ENCODE measurements at places on chromosomes 12 and 14.
A peak's percentile ranks its signal among the peaks of the same experiment; 100 is the strongest.

GRCh38 chr12:102474438-102475064 is 5.8 kb downstream of the IGF1 start:
- DNase-seq: no peak

DNA sequence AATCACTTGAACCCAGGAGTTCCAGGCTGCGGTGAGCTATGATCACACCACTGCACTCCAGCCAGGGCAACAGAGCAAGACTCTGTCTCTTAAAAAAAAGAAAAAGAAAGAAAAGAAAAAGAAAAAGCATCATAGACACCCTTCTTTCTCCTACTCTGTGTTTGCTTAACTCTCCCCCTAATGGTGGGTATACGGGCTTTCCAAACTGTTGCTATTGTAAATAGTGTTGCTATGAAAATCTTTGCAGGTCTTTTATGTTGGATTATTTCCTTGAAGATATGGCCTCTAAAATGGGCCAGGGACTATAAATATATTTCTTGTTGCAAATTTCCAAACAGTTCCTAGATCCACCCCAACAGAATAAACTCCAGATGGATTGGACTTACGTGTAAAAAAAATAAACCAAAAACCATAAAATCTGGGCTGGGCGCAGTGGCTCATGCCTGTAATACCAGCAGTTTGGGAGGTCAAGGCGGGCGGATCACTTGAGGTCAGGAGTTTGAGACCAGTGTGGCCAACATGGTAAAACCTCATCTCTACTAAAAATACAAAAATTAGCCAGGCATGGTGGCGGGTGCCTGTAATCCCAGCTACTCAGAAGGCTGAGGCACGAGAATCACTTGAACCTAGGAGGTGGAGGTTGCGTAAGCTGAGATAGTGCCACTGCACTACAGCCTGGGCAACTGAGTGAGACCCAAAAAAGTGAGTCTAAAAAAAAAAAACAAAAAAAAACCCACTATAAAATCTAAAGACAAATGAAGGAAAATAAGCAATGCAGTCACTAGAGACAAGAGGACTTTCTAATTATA is 25.9 kb downstream of the NFKBIA start:
- no peak for DNase-seq

GRCh38 chr12:121001060-121001459 is 15.2 kb downstream of the C12orf43 start:
- no peak for DNase-seq

- peak; percentile 86 for DNase-seq
These were observed at the start of gene AKAP5 for GRCh38 chr14:64465191-64465822. AKAP5 (plus strand) TSS chr14:64465499; CDS start chr14:64468395, 2,896 bp downstream.

- no peak for DNase-seq
These were observed 98.9 kb upstream of the PLEKHA5 start for GRCh38 chr12:19030603-19031002.

DNA sequence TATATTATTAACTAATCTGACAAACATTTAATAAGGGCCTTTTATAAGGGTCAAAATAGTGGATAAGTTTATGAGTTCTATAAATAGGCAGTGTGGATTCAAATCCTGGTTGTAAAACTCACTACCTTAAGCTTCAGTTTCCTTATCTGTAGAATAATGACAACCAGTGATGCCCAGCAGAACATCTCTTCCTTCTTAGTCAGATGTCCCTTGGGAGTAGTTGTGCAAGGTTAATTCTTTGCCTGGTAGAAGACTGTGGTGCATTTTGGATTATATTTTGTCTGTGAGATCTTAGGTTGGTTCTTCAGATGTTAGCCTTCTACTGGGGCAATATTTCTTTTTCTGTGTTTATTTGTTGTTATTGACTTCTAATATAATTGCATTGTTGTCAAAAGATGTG is 59.5 kb downstream of the ARID2 start:
- DNase-seq: peak; percentile 69

DNA sequence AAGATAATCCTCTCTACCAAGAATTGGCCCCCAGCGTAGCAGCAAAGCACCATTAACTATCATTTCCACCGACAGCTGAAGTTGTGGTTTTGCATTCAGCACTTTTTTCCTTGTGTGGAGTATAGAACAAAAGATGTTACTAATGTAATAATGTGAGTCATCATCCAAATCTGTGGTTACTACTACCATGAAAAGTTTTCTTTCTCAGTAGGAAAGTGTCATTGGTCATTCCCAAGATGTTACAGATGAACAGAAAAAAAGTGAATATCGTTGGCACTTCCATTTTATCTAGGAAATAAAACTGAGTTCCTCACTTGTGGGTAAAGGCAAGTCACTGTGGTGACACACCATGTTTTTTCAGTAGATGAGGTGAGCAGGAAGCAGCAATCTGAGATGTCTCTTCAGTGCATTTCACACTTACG is 30.3 kb upstream of the IFNG start:
- DNase-seq: peak; percentile 31

DNA sequence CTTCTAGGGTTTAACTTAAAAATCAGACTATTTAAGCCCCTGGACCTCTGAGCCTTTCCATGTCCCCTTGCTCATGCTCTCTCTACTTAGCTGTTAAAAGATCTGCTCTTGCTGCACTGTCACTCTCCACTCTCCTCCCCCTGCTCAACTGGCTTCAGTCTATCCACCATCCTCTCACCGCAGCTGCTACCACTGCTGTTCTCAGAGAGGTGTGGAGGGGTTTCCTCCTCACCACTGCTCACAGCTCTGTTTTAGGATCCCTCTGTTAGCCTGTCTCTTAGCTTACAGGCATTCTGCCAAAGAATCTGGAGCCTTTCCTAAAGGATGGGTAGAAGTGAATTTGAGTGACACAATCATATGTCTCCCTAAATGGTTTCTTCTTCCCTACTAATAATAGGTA is 43.7 kb upstream of the ATP2B1 start:
- DNase-seq: no peak
